Activated naive CD4-positive, alpha-beta T cell (primary cell): ENCODE measurements at places on chromosomes 3 and 15.

DNA sequence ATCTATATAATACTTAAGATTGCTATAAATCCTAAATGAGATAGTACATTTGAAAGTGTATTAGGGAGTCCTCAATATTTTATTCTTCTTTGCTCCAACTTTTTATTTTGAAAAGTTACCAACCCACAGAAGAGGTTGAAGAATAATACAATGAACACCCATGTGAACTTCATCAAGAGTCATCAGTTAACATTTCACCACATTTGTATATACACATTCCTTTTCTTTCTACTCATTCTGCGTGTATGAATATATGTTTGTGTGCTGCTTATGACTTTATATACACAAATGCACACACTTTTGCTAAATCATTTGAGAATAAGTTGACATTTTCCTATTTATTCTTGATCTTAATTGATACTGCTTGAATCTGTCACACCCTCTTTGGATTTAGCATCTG lies 193.3 kb upstream of the CGNL1 start:
- DNase-seq: no peak

GRCh38 chr3:21140785-21141184 lies 610.2 kb downstream of the ZNF385D start:
- no peak for DNase-seq

- no peak for DNase-seq
Observed at GRCh38 chr15:52068004-52068615, 44.5 kb downstream of the BCL2L10 start.

DNA sequence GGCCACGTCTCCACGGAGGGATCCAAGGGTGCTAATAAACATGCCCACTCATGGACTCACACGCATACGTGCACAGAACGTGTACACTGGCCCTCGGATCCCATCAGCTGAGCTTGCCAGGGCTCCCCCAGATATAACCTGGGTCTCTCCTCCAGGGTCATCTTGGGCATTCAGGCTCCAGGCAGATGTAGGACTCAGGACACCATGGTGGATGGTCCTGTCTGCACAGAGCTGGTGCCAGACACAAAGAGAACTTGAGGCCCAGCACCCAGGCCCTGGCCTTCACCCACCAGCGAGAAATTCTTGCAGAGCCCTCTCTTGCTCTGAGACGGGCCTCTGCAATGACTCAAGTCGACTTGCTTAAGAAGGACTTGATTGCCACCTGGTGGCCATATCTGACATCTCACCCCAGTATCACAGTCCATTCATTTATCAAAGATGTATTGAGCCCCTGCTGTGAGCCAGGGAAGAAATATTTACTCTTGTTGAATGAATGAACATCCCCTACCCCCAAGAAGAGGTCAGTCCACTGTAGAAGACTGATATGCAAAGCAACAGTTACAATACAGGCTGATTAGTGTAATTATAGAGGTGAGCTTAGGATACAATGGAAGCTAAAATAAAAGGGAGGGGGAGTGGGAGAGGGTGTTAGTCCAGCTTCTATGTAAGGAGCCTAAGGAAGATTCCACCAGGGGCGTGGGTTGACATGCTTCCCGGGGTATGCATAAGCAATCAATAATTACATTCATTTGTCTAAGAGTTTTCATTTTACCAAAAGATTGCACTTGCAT lies 34.2 kb upstream of the VPS8 start:
- DNase-seq: peak; percentile 47

GRCh38 chr15:79798311-79798710 lies 98.5 kb downstream of the MTHFS start:
- no peak for DNase-seq

DNA sequence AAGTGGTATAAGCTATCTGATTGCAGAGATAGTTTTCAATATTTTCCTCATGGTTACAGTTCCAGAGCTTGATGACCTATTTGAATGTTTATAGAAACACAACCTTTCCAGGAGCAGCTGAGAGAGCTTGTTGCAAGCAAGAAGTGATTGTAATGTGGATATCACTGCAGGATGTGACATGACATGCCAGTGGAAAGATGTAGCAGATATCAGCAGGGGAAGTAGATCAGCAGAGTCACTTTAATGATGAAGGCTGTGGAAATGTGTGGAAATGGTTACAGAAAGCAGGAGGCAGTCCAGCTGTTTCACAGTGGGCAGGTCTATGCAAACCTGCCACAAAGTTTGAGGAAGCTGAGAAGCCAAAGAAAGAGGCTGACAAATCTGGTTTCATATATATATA lies 21.0 kb downstream of the TMEM158 start:
- no peak for DNase-seq

- no peak for DNase-seq
Observed at GRCh38 chr3:4766716-4767499, 212.3 kb upstream of the BHLHE40 start.

- DNase-seq: no peak
Observed at GRCh38 chr15:41568350-41569017, 9.5 kb downstream of the TYRO3 start.

GRCh38 chr3:58012302-58012701 lies 4.1 kb downstream of the FLNB start:
- DNase-seq: no peak

DNA sequence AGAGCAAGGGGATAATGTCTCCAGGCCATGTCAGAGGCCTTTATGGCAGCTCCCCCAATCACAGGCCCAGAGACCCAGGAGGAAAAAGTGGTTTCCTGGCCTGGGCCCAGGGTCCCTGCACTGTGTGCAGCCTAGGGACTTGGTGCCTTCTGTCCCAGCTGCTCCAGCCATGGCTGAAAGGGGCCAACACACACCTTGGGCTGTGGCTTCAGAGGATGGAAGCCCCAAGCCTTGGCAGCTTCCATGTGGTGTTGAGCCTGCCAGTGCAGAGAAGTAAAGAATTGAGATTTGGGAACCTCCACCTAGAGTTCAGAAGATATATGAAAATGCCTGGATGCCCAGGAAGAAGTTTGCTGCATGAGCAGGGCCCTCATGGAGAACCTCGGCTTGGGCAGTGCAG lies 18.1 kb upstream of the TP63 start:
- DNase-seq: no peak

DNA sequence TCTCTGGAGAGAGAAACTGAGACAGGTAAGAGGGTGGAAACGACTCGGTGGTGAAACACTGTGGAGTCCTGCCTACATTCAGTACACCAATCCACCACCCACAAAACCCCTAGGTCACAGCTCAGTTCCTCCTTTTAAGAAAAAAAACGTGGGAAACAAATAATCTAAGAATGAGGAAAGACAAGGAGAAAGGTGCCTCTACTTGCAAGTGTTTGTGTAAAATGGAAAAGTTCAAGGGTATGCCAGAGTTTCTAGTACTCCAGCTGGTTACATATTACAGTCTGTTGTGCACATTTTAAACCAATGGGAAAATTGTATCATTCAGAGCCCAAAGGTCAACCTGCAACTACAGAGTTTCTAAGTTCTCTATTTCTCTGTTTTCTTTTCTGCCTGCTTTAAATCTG lies 32.2 kb downstream of the HGD start:
- DNase-seq: no peak

DNA sequence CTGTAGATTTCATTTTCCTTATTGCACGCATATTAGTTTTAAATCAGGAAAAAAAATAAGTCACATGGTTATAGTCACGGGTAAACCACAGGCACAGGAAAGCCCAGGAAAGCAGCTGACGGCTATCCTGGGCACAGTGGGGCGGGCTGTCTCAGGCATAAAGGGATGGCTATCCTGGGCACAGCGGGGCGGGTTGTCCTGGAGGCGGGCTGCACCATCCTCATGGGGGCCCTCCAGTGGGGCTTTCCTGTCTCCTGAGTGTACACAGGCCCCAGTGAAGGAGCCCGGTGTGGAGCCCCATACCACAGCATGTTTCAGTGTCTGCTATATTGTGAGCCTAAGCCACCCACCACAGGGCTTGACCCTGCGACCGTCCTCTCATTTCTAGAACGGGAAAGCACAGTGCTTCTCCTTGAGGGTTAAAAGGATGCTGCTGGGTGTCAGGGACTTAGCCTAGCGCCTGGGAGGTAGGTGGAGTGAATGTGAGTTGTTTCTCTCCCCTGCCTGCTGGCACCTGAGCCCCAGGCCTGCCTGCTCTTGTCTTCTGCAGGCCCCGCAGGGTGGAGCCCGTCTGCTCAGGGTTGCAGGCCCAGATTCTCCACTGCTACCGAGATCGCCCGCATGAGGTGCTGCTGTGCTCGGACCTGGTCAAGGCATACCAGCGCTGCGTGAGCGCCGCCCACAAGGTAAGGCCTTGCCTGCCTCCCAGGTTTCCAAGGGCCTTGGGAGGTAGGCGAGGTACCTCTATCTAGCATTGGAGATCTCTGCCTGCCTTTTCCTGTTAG lies 25.9 kb upstream of the PLXNA1 start:
- no peak for DNase-seq

GRCh38 chr3:108219336-108219735 lies 2.9 kb downstream of the IFT57 start:
- no peak for DNase-seq

- DNase-seq: no peak
Observed at GRCh38 chr15:71050461-71050860, 64.8 kb upstream of the THSD4 start.

- DNase-seq: no peak
Observed at GRCh38 chr3:119831022-119831421, 49.1 kb downstream of the NR1I2 start.

GRCh38 chr3:25442486-25442885 lies 14.4 kb downstream of the RARB start:
- no peak for DNase-seq

DNA sequence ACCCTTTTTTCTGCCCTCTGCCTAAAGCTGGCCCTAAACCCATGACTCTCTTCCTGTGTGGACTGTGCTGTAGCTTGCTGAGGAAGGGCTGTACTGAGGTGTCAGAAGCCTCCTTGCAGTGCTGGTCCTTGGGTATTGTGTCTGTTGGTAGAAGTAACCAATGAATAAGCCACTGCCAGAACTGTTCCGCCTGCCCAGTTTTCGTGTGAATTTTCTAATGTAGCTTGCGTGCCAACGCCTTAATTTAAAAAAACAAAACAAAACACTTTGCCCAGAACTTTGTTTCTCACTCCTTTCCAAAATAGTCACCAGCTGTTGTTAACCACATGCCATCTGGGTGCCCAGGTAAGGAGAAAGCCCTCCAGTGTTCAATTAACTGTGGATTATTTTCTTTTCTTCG lies 101.9 kb downstream of the KLHL25 start:
- DNase-seq: no peak

DNA sequence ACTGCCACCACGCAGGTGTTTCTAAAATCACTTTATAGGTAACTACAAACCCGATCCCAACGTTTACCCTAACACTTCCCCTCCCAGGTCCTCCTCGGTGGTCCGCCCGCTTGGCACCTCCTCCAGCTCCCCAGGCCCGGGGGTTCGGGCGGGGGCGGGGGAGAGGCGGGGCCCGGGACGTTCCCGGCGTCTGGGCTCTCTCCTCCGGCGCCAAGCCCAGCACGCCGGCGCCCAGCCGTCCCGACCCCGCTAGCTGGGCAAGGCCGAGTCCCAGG lies 562 bp downstream of the CGGBP1 start:
- no peak for DNase-seq

DNA sequence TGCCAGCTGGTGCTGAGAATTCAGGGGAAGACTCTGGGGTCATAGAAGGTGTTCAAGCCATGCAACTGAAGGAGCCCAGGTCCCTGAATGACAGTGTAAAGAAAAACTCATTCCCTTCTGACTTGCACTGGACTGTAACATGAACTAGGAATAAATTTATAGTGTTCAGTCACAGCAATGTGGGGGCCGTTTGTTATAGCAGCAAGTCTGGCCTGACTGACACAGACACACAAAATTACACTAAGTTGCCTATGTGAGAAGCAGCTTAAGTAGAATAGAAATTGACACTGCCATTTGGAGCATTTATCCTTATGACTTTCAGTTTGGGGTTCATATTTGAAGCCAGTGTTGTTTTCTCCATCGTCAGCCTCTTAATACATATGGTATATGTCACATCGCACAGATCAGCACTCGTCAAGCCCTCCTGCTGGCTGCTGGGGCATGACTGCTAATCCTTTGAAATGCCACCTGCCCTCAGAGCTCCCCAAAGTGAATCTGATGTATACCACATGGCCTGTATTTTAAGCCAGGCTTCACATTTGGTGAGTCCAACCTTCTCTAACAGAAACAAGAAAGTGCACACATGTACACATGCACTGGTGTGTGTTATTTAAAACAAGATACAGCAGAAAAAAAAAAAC lies 17.1 kb upstream of the HEG1 start:
- DNase-seq: no peak

- no peak for DNase-seq
Observed at GRCh38 chr3:35670408-35670965, 31.2 kb downstream of the ARPP21 start.

- no peak for DNase-seq
Observed at GRCh38 chr3:98817547-98818041, 54.5 kb downstream of the ST3GAL6 start.

- no peak for DNase-seq
Observed at GRCh38 chr15:76073554-76073953, 13.8 kb downstream of the TMEM266 start.

DNA sequence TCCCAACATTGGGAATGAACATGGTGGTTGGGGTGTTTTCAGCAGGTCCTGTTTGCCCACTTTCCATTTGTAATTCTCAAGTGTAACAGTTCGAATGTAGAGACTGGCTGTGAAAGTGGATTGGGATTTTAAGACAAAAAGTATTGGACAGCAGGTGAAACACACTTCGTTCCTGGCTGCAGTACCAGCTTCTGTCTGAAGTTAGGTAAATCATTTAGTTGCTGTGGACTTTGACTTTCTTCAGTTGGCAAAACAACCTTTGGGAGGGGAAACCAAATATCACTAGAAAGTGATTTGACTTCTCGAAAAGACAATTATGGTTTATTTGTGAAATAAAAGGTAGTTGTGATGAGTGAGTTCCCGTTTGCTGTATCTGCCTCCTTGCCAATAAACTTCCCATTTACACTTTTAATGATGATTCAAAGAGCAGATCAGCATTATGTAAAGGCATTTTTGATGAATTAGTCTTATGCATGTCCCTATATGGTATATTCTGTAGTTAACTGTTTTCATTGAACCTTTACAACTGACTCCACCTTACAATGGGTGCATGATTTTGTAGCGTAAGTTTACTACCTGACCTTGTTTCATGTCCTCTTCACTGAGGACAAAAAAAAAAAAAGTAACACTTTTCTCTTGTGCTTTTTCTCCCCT lies 34.0 kb downstream of the FNDC3B start:
- DNase-seq: no peak

- DNase-seq: no peak
Observed at GRCh38 chr3:195421400-195421799, 21.4 kb downstream of the ACAP2 start.
